Ureter (tissue), 1 donor: ENCODE measurements at places on chromosomes 13 and 19. TPM values are rescaled to one million over a fixed set of nuclear protein-coding genes. Genes with fewer than 3 reads are reported as not detected.

GRCh38 chr13:50513300-50513877 lies 330.1 kb downstream of the DLEU7 start:
- DNase-seq, result no peak

- no peak for DNase-seq
Observed at GRCh38 chr13:24540236-24541126, 27.9 kb upstream of the PARP4 start.

- DNase-seq, result no peak
Observed at GRCh38 chr19:19742773-19743172, 9.9 kb upstream of the ZNF14 start.

DNA sequence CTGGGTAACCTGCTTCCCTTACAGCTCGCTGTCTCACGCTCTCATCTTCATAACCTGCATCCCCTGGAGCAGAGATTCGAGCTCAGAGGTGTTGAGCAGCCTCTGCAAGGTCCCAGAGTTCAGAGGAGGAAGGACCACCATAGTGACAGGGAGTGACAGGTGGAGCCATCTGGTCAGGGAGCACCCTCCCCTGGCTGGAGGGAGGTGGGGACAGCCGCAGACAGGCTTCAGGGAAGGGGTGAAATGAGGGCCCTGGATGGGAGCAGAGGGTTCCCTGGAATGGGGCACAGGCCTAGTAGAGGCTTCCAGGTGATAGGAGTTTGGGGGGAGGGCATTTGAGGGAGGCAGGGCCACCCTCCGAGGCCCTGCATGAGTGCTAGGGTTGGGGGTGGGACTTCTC lies 82.1 kb downstream of the ZNF429 start:
- DNase-seq, result no peak

- no peak for DNase-seq
Observed at GRCh38 chr13:52832313-52832712, 16.1 kb downstream of the PCDH8 start.

DNA sequence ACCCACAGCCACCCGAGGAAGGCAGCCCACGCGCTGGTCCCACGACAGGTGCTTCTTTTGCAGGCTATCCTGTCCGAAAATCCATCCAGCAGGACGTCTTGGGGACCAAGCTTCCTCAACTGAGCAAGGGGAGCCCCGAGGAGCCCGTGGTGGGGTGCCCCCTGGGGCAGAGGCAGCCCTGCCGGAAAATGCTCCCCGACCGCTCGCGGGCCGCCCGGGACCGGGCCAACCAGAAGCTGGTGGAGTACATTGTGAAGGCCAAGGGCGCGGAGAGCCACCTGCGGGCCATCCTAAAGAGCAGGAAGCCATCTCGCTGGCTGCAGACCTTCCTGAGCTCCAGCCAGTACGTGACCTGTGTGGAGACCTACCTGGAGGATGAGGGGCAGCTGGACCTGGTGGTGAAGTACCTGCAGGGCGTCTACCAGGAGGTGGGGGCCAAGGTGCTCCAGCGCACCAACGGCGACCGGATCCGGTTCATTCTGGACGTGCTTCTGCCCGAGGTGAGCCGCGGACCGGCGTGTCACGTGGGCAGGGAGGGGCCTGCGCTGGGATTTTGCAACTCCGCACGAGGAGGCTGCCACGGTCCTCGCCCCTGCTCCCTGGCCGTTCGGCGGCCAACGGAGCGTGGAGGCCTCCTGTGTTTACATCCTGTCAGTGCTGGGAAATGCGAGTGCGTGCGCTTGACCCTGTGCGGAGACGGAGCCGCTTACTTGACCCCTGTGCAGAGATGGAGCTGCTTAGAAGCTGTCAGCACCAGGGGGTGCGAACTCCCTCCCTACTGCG lies 12.9 kb upstream of the NDUFS7 start:
- no peak for DNase-seq

GRCh38 chr13:92255526-92255925 lies 857.1 kb downstream of the GPC5 start:
- no peak for DNase-seq

GRCh38 chr13:110683203-110683883 lies 22.6 kb downstream of the CARS2 start:
- DNase-seq, result no peak

The DLEU7 gene
- not detected for total RNA-seq

- DNase-seq, result no peak
Observed at GRCh38 chr13:66462187-66462586, 767.9 kb downstream of the PCDH9 start.

The CGB8 gene
- total RNA-seq, result not detected

DNA sequence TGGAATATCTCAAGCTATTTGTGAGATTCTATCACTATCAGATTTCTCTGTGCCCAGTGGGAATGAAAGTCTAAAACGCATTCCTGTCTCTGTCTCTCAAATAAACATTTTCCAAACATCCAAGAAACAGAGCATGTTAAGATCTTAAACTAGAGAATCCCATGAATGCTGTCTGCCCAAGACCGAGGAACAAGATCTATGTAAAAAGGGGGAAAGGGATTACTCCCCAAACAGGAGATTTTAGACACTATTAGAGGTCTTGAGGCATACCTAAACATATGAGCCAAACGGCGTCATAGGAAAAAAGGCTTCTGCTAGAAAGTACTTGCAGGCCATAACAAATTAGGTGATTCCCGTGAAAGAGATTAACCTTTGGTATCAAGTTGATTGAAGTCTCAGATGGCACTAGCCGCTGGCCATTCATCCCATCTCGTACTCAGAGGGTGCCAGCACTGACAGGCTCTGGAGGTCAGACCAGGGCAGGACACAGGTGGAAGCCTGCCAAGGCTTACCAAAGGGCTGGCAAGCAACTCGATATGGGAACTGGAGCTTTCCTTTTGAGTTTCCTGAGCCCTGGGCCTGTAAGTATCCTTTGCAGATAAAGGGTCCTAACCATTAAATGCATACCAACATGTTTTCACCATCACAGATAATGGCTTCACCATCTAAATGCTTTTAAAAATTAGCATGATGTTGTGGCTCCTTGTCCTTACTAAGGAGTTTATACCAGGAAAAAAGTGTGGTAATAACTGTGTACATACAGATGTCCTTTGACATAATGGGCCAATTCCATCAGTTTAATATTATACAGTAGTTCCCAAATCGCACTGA lies 225.2 kb downstream of the FOXO1 start:
- DNase-seq, result peak; percentile 81

- no peak for DNase-seq
Observed at GRCh38 chr13:38180670-38181069, 169.0 kb upstream of the UFM1 start.

The ZNF91 gene
- 256 TPM for total RNA-seq

The ZNF835 gene
- 3.9 TPM for total RNA-seq

DNA sequence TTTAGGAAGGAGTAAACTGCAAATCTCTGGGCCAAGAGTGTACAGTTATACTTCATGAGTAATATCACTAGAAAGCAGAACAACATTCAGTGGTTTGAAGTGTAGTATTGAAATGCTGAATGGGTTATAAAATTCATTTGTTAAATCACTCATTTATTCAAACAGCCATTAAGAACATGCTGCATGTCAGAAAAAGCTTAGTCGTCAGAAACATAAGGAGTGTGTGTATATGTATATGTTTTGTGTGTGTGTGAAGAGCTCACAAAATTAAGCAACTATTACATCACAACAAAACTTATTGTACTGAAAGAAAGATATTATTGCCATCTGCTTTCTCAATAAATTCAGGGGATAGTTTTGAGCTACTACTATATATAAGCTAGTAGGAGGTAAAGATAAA lies 165.4 kb upstream of the PCDH9 start:
- DNase-seq, result no peak

DNA sequence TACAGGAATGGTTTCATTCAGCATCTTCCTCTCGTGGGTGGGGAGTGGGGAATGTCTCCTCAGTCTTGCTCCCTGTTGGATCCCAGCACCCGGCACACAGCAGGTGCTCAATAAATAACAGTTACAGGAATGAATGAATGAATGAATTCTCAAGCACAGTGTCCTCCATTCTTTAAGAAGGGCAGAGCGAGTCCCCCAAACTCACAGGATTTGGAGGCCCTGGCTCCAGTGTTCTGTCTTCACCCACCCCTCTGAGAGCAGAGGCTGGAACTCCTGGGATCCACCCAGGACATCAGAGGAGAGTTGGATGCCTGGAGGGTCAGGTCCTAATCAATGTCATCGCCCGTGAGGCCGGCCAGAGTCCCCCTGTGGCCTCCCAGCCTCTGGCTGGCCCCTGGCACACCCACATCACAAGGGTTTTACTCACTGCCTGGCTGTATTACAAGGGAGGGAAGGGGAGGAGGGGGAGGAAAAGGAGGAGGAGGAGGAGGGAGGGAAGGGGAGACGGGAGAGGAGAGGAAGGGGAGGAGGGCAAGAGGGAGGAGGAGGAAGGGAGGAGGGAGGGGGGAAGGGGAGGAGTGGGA lies 8.7 kb upstream of the CREB3L3 start:
- DNase-seq, result no peak

DNA sequence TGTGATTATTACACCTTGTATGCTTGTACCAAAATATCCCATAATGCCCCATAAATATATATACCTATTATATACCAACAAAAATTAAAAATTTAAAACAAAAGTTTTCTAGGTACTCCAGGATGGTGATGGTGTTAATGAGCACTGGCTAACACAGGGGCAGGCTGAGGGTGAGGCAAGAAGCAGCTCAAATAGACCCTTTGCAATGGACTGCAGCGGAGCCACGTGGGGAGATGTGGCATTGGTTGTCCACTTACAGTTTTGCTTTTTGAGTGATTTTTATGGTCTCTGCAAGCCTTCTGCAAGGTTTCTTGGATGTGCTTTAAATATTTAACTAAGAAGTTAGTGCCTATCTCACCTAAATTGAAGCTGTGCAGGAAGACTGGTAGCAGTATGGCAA lies 132.9 kb downstream of the RAP2A start:
- DNase-seq, result no peak

DNA sequence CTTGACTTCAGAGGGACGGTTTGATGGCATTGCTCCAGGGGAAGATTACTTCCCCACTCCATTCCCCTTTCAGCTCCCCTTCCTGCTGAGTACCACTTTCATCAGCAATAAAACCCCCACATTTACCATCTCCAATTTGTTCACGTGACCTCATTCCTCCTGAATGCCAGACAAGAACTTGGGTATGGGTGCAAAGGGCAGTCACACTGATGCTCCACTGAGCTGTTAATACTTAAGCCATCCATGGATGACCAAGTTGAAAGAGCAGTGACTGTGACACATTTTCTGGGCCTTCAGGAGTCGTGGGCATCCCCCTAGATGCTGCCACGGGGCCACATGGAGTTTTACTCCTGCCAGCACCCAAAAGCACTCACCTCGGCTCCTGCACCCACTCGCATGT lies 93.1 kb downstream of the STOML3 start:
- DNase-seq, result no peak

The ZNF304 gene
- 13.6 TPM for total RNA-seq

GRCh38 chr13:79191501-79191900 lies 214.6 kb downstream of the RBM26 start:
- no peak for DNase-seq

DNA sequence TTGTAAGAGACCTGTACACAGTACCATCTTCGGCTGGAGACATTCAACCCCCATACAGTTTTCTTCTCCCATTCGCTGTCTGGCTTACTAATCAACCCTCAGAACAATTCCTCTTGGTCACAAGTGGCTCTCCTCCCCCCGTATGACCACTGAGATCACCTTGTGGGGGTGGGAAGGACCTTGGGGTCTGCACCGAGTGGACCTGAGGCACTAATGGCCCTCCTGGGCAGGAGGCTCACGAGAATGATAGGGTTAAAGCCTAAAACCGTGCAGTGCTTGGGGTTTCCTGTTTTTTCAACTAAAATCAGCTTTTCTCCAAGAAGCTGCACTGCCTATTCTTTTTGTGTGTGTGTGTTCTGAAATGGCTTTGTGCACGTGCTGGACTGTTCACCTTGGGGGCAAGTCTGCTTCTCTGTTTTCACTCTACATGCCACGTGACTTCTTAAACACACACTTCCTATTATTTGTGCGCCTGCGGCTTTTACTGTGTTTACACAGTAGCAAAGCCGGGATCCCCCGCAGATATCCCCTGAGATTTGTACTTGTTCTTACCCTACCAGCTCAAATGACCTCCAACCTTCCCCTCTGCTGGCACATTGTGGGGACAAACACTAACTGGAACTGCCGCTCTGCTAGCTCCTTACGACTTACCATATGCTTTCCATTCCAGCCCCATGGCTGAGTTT lies 12.3 kb downstream of the RBM26 start:
- no peak for DNase-seq

- DNase-seq, result no peak
Observed at GRCh38 chr19:30225676-30226463, 146.3 kb upstream of the ZNF536 start.

DNA sequence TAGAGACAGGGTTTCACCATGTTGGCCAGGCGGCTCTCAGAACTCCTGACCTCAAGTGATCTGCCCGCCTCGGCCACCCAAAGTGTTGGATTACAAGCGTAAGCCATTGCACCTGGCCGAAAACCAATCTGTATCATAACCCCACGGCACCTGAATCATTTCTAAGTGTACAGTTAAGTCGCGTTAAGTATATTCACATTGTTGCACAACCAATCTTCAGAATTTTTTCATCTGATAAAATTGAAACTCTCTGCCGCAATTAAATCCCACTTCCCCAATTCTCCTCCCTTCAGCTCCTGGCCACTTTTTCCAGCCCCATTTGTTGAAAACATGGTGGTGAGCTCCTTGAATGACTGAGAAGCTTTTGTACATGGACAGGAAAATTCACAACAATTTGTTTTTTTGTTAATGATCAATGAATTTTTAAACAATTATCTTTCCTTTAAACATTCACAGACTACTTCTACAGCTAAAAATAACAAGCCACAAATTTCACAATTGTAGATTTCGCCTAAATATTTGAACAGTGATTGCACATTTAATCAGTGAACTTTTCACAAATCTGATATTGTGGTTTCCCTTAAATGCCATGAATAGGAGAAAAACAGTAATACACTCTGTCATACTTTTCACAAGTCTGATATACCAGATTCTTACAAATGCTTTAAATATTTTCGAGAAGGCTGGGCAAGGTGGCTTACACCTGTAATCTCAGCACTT lies 13.8 kb downstream of the FGF21 start:
- no peak for DNase-seq

The RHPN2 gene
- total RNA-seq, result 18.4 TPM

- DNase-seq, result no peak
Observed at GRCh38 chr19:38072776-38073750, 151.0 kb downstream of the DPF1 start.

The PNPLA6 gene
- 79.5 TPM for total RNA-seq

DNA sequence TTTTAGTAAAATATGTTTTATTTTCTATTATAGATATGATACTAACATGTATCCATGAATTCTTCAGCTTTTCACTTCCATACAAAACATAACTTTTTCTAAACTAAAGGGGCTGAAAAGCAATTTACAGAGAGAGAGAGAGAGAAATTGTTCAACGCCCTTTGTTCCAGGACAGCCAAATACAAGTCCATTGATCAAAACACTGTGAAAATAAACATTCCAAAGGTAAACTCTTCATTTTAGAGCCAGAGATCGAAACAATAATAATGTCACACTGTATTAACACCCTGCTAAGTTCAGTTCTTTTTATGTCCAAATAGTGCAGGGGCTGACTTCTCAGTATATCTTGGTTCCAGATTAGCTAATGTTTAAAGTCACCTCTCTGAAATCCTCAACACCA lies 516.2 kb upstream of the ATXN8OS start:
- no peak for DNase-seq
